ENCODE measurements at places on chromosomes 6 and 20.
A peak's percentile ranks its signal among the peaks of the same experiment; 100 is the strongest.

DNA sequence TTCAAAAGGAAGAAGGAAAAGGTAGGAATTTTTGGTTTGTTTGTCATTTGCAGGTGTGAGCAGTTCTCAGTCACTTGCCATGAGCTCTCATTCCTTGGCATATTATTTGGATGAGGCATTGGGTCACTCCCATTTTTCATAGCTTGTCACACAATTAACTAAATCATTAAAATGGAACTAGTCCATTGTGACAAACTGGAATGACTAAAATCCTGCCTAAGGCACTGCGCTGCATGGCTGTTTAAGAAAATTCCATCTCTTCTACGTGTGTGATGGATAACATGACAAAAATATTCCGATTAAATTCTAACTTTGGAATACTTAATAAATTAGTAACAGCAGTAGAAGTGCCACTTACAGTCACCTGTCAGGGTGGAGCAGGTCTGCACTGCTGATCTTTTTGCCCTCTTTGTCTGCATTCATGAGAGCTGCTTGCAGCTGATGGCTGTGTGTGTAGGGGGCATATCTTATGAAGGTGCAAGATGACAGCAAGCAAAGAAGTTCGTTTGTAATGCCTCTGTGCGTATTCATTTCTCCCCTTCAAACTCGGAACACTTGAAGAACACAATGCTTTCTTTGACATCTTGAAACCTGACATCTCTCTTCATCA lies 1292.6 kb upstream of the MAP3K7 start:
- DNase-seq = no peak

DNA sequence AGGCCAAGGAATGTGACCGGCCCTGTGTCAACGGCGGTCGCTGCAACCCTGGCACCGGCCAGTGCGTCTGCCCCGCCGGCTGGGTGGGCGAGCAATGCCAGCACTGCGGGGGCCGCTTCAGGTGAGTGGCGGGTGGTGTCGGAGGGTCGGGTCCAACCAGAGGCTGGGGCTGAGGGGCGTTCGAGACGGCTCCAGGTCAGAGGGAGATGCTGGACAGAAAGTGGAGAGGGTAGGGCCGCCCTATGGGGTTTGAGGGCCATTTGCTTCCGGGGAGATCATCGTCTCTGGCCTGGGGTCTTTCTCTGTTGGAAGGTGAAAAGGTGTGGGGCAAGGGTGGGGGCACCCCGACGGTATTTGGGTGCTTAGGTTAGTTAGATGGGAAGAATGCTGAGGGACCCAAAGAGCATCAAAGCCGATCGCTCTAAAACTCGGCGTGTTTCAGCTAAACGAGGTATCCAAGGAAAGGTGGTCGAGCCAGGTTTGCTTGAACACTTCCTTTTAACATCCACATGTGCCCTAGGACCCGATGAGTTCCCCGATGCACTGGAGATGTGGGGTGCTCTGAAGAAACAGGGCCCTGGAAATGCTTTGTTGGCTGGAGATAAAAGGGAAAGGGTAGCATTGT lies 691 bp downstream of the ATRN start:
- no peak for DNase-seq

DNA sequence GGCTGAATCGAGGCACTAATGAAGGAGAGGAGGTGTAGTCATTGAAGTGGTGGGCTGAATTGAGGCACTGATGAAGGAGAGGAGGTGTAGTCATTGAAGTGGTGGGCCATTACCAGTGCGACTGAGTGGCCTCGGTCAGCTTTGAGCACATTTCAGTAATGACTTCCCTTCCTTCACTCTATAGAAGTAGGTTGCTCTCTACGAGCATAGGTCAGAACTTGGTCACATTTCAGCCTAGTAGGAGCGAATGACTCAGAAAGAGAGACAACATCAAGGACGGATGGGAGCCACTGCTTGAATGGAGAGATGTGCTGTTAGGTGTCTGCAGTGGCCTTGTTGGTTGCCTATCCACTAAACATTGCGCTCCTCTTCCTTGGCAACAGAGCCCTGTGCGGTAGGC lies 39.5 kb downstream of the ZDHHC14 start:
- DNase-seq = no peak

DNA sequence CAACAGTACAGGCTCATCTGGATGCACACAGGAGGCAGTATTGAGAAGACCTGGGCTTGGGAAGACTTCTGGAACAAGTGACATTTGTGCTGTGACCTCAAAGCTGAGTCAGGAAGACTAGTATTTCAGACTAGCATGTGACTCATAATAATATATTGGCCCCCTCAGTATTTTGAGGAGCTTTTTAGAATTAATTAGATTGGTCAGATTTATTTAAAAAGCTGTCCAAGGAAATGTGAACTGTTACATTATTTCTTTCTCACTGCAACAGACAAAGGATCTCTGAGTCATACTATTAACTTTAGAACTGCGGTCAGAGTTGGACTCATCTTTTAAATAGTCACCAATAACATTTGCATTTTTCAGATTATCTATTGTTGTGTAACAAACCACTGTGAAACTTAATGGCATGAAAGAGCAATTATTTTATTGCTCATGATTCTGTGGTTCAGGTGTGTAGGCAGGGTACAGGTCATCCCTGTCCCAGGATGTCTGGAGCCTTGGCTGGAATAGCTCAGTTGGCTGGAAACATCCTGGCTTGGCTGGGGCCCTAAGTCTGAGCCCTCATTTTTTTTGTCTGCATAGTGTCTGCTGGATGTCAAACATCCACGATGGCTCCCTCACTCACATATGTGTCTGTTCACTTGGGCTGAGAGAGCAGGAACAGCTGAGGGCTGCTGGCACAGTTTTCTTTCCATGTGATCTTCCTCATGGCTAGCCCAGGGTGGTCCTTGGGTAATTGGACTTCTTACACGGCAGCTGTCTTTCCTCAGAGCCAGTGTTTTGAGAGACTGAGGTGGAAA lies 46.9 kb downstream of the MAP3K4 start:
- no peak for DNase-seq

DNA sequence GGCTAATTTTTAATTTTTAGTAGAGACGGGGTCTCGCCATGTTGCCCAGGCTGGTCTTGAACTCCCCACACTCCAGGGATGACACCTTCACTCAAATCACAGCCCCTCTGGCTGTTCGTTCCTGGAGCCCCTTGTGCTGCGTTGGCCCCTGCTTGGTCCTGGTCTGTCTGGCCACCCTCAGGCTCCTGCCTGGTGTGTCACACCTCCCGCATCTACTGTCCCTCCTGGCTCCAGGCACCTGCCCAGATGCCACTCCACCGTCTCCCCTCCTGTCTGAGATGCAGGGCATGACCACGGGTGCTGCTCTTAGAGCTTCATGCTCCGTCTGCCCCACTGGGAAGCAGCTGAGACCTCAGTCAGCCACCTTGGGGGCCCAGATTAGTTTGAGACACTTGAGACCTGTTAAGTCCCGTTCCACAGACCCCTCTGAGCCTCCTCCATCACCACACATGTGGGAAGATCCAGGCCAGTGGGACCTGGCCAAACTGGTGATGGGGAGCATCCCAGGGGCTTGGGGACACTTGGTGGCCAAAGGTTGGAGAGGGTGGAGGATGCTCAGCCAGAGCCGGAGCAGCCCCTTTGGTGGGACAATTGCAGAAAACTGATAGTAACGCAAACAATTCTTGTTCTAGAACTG lies 21.9 kb upstream of the NPBWR2 start:
- DNase-seq = no peak

DNA sequence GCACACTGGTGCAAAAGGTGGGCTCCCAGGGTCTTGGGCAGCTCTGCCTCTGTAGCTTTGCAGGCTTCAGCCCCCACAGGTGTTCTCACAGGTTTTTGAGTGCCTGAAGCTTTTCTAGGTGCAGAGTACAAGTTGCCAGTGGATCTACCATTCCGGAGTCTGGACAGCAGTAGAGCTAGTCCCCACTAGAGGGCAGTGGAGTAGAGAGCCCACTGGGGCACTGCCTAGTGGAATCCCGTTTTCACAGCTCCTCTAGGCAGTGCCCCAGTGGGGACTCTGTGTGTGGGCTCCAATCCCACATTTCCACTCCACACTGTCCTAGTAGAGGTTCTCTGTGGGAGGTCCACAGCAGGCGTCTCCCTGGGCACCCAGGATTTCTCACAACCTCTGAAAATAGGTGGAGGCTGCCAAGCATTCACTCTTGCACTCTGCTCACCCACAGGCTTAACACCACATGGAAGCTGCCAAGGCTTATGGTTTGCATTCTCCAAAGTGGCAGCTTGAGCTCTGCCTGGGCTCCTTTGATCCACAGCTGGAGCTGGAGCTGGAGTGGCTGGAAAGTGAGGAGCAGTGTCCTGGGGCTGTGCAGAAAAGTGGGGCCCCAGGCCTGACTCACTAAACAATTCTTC lies 86.3 kb upstream of the PROKR2 start:
- DNase-seq = no peak

GRCh38 chr20:51029963-51030920 lies 7.3 kb upstream of the KCNG1 start:
- DNase-seq = no peak

DNA sequence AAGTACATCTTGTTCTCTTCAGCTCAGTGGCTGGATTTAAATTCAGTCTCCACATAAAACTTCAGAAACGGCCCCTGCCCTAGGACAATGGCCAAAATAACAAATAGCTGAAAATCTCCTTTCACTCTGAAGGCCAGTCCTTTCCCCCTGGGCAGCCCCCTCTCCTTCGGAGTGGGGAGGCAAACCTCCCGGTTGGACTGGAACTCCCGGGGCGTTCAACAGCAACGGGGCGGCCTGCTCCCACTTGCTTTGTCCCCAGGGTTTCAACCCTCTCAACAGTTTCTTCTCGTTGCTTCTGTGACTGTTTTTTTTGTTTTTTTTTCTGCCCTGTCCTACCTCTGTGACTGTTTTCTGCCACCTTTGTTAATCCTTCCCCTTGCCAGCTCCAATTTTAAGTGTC lies 102.6 kb upstream of the DUSP22 start:
- no peak for DNase-seq

- no peak for DNase-seq
Measured at GRCh38 chr6:164085091-164086075, 670.9 kb downstream of the QKI start.

DNA sequence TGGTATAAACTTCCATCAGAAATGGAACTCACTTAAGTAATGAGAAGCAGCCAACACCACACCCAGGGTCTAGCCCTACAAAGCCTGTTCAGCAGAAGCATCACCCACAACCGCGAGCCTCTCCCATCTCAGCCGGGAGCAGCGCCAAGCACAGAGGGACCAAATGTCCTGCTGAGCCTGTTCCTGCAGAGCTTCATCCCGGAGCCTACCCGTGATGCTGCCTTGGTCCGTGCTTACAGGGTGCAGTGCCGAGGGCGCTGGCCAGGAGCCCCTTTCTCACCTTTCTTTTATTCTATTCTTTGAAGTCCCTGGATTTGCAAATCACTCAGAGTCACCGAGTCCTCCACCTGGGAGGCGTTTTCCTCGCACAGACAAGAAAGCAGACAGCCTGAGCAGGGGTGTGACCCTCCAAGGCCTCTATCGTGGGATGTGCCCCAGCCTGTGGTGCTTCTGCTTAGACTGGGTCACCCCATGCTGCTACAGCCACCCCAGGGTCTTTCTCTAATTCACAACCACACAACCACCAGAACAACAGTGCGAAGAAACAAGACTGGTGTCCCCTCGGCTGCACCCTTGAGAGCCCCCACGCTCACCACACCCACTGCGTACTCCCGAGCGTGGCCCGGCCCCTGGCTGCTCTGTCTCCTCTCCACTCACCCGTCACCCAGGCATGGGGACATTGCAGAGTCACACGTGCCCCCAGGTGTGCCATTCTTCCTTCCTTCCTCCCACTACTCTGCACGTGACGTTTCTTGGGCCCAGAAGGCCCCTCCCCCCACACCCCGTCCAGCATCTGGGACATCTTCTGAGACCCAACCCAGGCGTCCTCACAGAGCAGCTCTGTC lies 92.2 kb upstream of the MPC1 start:
- DNase-seq = no peak

GRCh38 chr6:129749749-129750120 lies 39.8 kb upstream of the ARHGAP18 start:
- no peak for DNase-seq

DNA sequence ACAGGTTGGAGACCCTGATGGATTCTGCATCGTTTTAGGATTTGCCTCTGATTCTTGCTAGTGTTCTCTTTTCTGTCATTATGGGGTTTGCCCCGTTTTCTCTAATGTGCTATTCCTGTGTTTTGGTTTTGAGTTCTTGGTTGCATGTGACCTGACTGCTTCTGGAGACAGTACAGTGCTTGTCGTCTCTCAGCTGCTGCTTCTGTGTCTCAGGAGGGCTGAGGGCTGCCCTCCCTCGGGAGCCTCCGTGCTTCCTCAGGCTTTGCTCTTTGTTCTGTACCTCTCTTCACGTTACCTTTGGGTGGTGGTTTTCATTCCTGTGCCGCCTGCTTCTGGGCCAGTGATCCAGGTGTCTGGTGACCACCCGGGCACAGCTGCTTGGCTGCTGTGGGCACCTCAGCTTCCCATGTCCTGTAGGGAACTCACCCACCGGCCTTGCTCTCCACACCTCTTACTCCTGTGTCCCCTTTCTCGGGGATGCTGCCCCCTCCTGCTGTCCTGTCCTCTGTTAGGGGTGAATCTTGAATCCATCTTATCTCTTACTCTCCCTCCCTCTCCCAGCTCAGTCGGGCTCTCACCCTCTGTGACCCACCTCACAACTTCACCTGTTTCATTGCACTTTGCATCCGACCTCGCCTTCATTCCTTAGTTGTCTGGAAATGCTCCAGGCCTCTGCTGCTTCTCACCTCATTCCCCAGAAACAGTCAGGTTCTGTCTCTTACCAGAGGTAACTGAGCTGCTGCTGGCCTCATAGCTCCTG lies 33.2 kb downstream of the PANK2 start:
- DNase-seq = no peak

DNA sequence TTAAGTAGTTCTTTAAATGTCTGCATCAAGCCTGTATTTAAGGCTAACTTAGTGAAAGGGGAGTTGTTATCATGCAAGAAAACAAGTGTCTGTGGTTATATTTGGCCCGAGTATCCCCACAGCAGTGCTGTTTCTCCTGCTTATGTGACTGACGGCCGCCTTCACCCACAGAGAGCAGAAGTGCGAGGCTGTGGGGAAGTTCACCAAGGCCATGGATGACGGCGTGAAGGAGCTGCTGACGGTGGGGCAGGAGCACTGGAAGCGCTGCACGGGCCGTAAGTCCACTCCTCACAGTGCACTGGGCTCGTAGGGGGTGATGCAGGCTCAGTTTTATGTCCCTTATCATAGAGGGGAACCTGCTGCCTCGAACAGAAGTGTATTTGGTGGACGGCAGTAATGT lies 53.2 kb upstream of the SYNJ2 start:
- no peak for DNase-seq

- peak; percentile 79 for DNase-seq
Measured at GRCh38 chr20:35284267-35284991, at the start of gene EIF6. Gene EIF6 (minus strand): TSS chr20:35284772. CDS start chr20:35284487, 285 bp downstream.

Data from NCI-H2227 treated with DMSO at 0.1 percent for 48 hours (cell line).